KG1 (cell line): ENCODE measurements at places on chromosomes 1 and 21.

DNA sequence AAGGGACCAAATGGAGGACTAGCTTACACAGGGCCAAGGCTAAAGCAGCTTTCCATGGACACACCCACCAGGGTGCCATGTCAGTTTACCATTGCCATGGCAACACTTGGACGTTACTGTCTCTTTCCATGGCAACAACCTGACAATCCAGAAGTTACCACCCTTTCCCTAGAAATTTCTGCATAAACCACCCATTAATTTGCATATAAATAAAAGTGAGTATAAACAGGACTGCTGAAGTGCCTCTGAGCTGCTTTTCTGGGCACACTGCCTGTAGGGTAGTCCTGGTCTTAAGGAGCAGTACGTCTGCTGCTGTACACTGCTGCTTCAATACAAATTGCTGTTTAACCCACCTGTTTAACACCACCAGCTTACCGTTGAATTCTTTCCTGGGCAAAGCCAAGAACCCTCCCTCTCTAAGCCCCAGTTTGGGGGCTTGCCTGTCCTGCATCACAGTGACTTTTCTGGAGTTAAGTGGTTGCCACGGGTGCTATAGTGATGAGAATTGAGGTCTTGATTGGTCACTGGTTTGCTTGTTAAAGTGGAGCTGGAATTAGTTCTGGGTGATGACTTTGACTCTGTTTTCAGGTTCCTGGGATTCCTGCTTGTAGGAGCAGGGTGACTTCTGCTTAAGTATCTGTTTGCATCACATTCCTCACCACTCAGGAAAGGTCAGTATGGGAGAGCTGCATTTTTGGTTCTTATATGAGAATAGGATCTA, 83.2 kb downstream of the CLDN17 start:
- DNase-seq: no peak

DNA sequence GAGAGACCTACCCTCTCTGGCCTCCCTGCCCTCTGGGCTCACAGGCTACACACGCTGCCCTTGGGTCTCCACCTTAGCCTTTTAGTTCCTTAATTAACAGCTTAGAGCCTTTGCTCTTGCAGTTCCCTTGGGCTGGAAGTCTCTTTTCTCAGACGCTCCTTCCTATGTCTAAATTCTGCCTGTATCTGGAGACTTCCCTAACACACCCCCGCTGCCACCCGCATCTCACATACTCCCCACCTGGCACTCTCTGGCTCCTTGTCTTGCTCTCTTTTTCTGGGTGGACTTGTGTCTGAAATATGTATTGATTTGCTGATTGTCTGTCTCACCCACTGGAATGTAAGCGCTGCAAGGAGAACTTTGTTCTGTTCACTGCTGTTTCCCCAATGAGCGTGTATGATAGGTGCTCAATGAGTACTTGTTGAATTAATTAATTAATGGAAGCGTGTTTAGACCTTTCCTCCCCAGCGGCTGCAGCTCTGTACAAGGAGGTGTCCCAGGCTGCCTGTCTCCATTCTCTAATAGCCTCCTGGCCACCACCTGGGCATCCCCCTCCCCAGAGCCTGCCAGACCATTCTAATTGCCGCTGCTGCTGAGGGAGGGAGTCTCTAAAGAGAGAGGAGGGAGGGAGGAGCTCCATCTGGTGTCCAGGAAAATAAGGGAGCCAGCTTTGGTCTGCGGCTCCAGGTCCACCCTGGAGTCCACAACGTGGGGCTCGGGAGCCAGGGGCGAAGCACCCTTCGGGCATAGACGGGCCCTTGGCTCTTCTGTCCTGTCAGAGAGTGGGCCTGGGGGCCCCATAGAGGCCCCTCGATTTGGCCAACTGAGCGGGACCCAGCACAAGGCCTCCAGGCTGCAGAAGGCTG, 95.4 kb downstream of the RNF220 start:
- DNase-seq: no peak

DNA sequence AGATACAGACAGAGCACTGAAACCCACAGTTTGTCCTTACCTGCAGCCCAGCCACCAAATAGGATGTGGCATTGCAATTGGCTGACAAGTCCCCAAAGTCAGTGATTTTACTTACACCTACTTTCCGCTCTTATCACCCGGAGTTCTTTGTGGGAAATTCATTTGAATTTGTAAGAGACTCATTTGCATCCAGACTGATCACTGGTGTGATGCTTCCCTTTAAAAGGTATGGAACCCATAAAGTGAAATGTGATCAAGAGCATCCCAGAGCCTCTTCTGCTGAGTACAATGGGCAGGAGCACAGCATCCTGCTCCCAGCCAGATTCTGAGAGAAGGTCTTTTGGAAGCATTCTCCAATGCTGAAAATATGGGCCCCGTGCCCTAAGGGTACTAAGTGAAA, 161.4 kb downstream of the DAB1 start:
- no peak for DNase-seq

GRCh38 chr1:202645097-202645476, 65.2 kb downstream of the SYT2 start:
- no peak for DNase-seq

DNA sequence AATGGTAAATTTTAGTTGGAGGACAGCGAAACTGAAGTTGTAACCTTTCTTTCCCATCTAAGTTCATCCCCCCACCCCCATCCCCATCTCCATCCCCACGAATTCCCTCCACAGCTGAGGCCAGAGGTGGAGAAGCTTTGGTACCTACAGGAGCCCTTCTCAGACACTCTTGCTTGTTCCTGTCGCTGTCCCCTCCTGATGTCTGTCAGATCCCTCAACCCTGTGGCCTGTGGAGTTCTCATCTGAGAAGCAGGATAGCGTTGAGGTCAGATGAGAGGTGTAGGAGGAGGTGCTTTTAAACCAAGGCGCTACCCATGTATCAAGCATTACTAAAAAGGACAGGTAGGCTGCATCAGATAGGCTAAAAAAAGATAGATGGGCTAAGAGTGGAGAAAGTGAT, 769 bp downstream of the NTPCR start:
- no peak for DNase-seq

- no peak for DNase-seq
Observed at GRCh38 chr1:103582464-103582863, 11.1 kb downstream of the AMY2B start.

GRCh38 chr1:27116697-27117096, 38.2 kb downstream of the SLC9A1 start:
- peak; percentile 27 for DNase-seq

GRCh38 chr21:15788847-15789523, 59.2 kb downstream of the USP25 start:
- no peak for DNase-seq

GRCh38 chr1:33255347-33256220, 708 bp upstream of the ZNF362 start:
- peak; percentile 42 for DNase-seq

DNA sequence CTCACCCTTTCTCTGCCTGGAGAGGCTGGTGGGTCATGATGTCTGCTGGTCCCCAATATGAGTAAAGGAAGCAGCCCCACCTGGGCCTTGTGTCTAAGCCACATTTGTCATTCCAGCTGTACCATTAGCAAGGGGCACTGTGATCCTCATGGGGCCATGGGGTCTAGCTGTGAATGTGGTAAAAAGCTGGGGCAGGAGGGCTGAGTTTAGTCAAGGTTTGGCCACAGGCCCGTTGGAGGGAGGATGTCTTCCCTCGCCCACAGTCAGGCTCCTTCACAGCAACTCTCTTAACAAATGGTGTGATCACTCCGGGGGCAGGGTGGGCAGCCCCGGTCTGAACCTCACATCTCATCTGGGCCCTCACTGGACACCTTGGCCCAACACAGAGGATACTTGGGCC, 115.4 kb downstream of the DMRTB1 start:
- DNase-seq: no peak

- DNase-seq: no peak
Observed at GRCh38 chr21:42091899-42092508, 20.9 kb downstream of the UMODL1 start.

GRCh38 chr1:62025154-62025553, 169.5 kb upstream of the L1TD1 start:
- DNase-seq: no peak
